Glutamatergic neuron (in vitro differentiated cells): ENCODE measurements at places on chromosomes 4 and X. TPM values are rescaled to one million over a fixed set of nuclear protein-coding genes. Genes with fewer than 3 reads are reported as not detected.

Gene CDS1
- total RNA-seq = 1.3 TPM

Gene SPIN2A
- total RNA-seq = 1.5 TPM

Gene GABRG1
- total RNA-seq = not detected

Gene SPP1
- total RNA-seq = 1.1 TPM

Gene UGT2A3
- total RNA-seq = not detected

Gene NAT8L
- total RNA-seq = 8.3 TPM

DNA sequence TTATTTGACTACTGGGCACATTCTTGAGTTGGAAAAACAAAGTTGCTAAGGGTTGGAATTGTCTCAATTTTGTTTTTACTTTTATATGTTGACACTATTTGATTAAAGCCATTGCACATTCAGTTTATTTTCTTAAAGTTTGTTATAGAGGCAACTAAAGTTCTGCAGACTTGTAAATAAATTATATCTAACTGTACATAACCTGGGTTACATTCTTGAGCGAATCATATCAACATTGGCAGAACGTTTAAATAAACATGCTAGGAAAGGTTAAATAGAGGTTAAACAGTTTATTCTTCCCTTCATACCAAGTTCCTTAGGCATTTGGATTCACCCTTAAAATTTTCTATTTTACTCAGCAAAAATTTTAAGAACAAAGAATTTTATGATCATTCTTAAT is 74.5 kb downstream of the UCHL1 start:
- no peak for DNase-seq

- DNase-seq = no peak
These were observed 23.3 kb downstream of the ZNF280C start for GRCh38 chrX:130245441-130245840.

- no peak for DNase-seq
These were observed 97.6 kb upstream of the MAML3 start for GRCh38 chr4:140251571-140251970.

- no peak for DNase-seq
These were observed 219.9 kb downstream of the SHOX start for GRCh38 chrX:850471-850916.

- no peak for DNase-seq
These were observed 71.7 kb downstream of the CFAP299 start for GRCh38 chr4:80407246-80407645.

DNA sequence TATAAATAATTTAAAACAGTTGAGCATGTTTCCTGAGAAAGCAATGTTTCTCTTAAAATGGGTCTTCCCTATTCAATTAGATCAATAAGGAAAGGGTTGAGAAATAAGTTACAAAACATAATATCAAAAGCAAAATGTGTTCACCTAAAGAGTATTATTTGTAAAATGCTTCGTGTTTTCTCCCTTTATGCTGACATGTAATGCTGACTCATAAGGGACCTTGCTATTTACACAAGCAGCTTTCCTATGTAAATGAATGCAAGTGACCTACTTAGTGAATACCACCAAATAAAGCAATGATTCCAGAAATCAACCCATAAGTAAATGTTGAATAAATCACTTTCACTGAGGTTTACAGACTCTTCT is 91.5 kb downstream of the ELOVL6 start:
- no peak for DNase-seq

GRCh38 chr4:41406113-41406516 is 131.8 kb upstream of the LIMCH1 start:
- no peak for DNase-seq

DNA sequence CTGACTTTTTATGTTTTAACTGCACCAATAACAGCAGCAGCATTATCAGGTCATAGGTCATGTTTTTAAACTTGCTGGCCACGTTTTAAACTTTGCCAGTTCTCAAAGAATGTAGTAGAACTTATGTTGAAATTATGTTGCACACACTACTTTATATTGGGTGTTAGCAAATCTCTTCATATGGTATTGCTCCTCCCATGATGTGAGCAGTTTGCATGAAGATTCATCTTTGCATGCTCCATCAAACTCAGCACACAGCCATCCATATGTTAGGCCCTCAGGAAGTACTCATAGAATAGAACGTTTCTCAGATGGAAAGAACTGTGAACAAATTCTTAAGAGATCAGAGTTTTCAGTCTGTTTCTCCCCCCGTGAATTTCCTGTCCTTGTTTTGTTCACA is 128.6 kb upstream of the MAP9 start:
- DNase-seq = no peak

DNA sequence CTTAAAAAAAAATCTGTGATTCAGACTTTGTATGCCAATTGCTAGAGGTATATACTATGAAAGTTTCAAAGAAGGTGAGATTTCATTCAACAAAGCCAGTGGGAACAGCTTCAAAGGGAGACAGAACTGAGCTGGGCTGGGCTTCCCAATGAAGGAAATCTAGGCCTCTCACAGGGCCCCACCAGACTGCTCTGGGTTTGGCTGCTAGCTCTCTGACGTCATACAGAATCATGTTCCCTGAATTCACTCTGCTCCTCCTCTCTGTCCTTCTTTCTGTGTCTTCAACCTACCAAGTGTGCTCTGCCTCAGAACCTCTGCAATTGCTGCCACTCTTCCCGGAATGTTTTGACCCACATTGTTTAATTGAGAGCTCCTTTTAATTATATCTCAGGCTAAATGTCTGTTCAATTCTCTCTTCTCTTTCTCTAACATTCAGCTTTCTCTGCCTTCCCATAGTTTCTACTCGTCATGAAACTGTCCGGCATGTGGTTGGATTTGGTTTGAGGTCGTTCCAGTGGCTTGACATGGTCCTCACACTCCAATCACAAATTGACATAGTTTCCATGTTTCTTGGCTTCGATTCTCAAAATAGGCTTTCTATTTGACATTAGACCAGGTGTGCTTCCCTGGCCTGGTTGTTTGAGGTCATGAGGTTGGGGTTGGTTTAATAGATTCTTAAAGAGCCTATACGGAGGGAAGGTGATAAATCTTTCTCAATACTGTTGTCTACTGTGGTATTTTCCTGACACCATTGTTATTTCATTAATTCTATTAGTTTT is 282.1 kb upstream of the EMCN start:
- DNase-seq = no peak

DNA sequence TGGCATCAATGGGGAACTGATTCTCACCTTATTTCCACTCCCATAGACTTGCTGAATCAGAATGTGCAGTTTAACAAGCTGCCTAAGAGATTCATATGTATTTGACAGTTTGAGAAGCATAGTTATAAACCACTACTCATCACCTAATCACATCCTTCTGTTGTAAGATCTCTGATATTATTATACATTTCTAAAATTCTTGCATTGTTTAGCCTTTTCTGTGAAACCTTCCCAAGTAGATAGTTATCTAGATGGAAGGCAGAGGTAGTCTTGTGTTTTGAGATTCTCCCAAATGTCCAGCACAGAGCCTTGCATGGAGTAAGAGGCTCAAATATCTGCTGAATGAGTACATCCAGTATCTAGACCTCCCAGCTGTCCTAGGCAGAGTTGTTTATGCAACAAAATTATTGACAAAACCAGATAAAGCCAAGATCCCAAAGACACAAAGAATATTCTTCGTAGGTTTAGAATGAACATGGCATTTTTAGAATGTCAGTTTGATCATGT is 227.3 kb downstream of the KDR start:
- DNase-seq = no peak

- DNase-seq = no peak
These were observed 241.3 kb downstream of the ARAP2 start for GRCh38 chr4:36003051-36003450.

GRCh38 chrX:57587062-57587461 is 4.7 kb upstream of the ZXDB start:
- no peak for DNase-seq

GRCh38 chr4:1737666-1738065 is 16.3 kb downstream of the TACC3 start:
- DNase-seq = no peak
